ENCODE measurements at places on chromosomes 5 and 9.

DNA sequence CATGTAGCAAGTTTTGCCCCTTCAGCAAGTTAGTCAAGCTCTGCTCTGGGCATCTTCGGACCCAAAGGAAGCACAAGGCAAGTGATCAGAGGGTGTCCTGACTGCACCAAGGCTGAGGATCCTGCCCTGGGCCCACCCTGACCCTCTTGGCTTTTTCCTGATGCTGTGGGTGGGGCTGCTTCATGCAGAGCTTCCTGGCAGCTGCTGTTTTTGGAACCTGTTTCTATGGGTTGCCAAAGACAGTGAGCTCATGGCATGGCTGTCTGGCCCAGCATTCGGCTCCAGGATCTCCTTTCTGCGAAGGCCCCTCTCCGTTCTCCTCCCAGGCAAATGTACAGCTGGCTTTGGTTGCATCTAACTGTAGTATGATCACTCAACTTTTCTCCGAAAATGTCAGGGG, 497.9 kb downstream of the ARHGEF28 start:
- no peak for DNase-seq

- no peak for DNase-seq
These were observed 69.8 kb downstream of the ADAMTS2 start for GRCh38 chr5:179275381-179275878.

DNA sequence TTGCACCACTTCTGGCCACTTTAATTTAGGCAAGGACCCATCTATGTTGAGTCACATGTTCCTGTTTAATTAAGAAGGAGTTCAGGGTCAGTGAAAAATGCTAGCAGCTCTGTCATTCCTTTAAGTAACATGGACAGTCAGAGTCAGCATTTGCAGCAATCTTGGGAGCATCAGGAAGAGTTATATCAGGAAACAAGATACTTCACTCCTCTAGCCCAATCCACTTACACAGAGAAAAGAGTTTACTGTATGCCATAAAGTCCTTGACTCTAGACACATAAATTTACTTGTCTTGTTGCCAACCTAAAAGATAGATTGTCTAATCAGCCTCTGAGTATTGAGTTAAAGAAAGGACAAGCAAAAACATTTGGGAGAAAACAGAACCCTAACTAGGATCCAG, 266.7 kb downstream of the PJA2 start:
- no peak for DNase-seq

DNA sequence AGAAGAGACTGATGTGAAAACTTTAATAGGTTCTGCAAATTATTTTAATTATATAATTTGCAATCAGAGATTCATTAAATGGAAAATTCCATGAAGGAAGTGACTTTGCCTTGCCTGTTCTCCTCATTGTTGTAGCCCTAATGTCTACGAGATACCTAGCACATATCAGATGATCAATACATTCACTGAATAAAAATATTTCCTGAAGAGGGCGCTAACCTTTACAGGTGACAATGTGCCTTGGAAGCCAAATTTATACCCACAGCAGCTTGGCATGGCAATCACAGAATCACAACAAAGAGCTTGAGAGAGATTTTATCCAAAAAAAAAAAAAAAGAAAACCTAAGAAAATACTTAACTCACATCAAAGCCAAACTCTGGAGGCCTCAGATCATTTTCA, 17.4 kb downstream of the HAUS6 start:
- DNase-seq = peak; percentile 68

- no peak for DNase-seq
These were observed 81.6 kb downstream of the TLE1 start for GRCh38 chr9:81607593-81608288.

- DNase-seq = no peak
These were observed 128.8 kb downstream of the GABRG2 start for GRCh38 chr5:162196351-162196750.

GRCh38 chr5:137233726-137234125, 265.4 kb downstream of the SPOCK1 start:
- DNase-seq = no peak

GRCh38 chr5:173420108-173420507, 91.9 kb upstream of the STC2 start:
- no peak for DNase-seq

DNA sequence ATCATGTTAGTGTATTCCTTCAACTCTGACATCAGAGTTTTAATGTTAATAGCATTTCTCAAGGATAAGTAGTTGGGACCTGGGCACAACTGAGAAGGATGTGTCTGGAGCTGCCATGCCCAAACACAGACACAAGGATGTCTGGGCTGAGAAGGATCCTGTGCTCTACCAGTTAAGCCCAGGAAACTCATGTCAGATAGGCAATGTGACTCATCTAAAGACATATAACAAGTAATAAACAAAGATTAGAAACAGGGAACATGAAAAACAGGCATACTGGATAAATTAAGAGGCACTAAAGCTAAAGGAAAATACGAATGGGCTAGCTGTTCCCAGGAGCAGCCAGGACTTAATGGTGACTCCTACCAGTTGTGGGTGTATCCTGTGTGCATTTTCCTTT, 9.1 kb upstream of the EGFLAM start:
- no peak for DNase-seq

- no peak for DNase-seq
These were observed 18.2 kb upstream of the ZNF618 start for GRCh38 chr9:113857875-113858274.

DNA sequence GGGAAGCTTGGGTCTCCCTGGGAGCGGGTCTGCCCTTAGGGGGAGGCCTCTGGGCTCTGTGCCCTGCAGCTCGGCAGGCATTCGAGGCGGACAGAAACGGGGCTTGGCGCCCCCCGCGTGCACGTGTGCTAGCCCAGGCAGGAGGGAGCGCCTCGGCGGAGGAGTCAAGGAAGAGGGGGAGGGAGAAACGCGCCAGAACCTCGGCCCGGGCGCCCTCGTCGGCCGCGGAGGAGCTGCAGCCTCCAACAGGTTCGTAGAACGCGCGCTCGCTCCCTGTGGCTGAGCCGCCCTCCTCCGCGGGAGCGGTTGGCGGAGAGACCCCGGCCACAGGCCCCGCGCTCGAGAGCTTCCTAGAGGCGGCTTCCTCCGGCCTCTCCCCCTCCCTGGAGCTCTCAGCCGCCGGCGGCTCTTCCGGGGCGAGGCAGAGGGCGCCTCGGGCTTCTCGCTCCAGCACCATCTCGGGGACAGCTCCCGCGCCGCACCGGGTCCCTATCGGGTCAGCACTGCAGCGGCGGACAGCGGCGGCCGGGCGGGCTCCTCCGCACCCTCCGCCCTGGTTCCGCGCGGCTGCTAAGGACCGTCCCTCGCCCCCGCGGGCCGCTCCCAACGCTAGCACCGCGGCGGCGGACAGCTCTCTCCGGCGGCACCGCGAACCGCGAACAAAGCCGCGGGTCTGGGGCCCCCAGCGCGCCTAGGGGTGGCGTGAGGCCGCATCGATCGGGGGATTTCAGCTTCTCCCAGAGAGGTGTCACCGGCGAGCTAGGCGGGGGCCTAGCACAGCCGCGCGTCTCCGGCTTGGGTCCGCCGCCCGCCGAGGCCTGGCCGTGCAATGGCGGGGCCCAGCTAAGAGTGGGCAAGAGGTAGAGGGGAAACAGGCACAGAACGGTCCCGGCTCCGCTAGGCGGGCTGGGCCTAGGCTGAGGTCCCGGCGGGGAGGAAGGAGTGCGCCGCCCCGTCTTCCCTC, 74.6 kb upstream of the CPLX2 start:
- DNase-seq = peak; percentile 78

DNA sequence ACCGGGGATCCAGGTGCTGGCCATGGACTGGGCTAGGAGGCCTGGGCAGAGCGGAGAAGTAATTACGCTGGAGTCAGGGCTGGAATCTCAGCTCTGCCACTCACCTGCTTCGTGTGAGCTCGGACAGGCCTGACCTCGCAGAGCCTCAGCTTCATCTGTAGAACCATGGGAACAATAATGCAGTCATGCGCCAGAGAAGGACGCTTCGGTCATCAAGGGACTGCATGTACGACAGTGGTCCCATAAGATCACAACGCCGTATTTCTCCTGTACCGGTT, 145.1 kb downstream of the GAPVD1 start:
- DNase-seq = no peak

DNA sequence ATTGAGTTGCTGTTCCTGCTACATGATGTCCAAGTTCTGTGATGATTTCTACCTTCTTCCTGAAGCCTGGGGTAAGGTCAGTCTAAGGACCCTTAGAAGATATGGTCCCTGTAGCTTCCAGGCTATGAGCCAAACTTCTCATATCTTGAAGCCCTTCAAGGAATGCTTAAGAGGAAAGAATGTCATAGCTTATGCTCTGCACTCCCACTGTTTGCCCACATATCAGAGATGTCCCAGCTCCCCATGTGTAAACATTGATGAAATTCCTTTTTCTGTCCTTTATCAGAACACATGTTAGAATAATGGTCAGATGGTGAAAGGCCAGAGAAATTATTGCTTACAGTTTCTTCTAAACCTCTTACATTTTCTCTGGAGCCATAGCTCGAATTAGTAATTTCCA, 41.4 kb upstream of the RUSC2 start:
- DNase-seq = no peak

DNA sequence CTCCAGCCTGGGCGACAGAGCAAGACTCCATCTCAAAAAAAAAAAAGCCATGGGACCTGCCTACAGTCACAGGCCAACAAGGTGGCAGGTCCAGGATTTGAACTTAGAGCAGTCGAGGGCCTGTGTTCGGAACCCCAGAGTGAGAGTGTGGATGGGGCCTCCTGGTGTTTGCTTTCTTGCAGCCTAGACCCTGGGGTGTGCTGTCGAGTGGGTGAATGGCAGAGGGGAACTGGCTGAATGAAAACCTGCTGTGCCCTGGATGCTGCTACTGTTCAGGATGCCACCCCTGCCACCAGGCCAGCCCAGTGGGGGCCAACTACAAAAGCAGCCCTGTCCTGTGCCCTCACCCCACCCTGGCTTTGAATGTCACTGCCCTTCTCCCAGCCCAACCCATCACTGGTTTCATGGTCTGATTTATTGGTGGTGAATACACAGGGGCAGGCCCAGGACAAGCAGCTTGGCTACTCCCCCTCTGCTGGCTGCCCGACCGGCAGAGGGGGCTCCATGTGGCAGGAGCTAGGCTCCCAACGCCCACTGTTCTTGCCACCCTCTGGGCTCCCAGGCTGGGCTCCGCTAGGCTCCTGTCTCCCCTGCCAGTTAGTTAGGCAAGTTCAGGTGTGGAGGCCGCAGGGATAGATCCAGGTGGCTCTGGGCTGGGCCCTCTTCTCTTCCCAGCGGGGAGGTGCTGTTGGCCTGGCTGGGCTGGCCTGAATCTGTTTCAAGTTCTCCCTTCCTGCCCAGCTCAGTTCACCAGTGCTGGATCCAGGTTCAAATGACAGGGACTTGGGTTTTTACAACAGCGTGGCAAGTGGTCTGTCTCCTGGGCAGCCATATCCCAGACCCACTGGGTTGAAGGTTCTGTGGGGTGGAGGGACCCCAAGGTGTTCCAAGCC, 12.2 kb downstream of the FPGS start:
- no peak for DNase-seq

DNA sequence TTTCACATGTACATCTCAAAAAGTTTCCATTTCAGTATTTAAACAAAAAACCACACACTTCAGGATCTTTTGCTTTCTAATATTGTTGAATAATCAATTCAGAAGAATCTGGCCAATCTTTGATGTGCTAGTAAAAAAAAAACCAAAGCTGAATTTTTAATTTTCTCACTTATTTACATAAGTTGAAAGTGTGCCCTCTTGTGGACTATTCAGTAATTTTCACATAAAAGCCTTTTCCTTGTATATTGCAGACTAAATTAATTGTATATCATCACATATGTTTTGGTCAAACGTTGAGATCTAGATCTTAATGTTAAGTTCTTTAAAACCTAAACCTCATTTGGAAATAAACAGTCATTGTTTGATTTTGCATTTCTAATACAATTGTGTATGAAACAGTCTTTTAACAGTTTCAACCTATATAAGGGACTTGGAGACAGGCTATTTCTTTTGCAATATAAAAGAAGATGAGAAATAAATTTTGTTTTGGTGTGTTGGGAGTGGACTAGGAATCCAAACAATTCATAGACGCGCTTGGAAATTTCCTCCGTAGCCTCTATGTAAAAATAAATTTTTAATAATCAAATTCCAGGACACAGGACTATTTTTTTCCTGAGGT, 68.1 kb downstream of the NIPBL start:
- DNase-seq = peak; percentile 62

DNA sequence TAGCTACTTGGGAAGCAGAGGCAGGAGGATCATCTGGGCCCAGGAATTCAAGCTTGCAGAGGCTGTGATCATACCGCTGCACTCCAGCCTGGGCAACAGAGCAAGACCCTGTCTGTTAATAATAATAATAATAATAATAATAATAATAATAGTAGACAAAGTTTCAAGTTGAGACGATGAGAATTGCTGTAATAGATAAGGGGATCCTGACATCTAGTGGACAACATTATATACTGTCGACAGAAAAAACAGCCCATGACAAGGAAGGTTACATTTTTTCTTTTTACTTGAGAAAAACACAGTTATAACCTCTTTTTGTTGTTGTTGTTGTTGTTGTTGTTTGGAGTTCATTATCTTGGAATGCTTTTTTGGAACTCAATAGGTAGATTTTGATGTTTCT, 35.3 kb downstream of the NDFIP1 start:
- peak; percentile 52 for DNase-seq

DNA sequence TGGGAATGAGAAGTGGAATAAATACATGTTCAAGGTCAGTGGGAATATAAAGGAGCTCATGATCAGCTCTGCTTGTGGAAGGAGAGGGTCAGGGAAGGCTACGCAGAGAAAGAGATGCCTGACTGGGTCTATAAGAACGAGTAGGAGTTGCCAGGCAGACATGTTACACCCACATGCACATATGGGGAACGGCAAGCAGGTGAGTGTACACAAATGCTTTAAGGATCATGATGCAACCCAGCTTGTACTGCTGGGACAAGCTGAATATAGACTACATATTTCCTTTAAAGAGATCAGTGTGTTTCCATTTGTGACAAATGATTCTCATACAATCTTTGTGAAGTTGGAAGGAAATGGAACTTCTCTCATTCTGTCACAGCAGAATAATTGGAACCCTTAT, 141.7 kb downstream of the SPOCK1 start:
- DNase-seq = no peak

DNA sequence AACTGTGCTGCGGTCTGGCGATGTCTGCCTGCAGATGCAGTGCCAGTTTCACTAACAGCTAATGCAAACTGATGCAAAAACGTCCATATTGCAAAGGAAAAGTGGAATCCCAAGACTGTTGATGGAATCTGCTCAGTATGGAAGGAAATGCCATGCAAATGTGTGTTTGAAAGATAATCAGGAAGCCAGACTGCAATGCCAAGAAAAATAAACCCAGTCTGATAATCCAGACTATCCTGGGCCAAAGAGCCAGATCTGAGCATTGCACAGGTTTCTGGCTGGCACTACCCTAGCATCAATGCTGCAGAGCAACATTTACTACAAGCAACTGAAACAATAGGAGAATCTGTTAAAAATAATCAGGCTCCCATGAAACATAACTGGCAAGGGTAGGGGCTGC, 130.3 kb downstream of the FSTL4 start:
- DNase-seq = no peak

GRCh38 chr5:112579599-112580170, 158.0 kb upstream of the APC start:
- DNase-seq = no peak

- no peak for DNase-seq
These were observed 250.0 kb downstream of the NR3C1 start for GRCh38 chr5:143153332-143154119.

Data from CD4-positive, alpha-beta T cell treated with Interleukin-12 subunit alpha and Interleukin-12 subunit beta, for 1 hour (primary cell).